ENCODE measurements at places on chromosomes 5 and 9.

GRCh38 chr5:12691330-12691729, 787.1 kb upstream of the CTNND2 start:
- DNase-seq: no peak

GRCh38 chr5:54756301-54756700, 229.1 kb downstream of the ESM1 start:
- no peak for DNase-seq

DNA sequence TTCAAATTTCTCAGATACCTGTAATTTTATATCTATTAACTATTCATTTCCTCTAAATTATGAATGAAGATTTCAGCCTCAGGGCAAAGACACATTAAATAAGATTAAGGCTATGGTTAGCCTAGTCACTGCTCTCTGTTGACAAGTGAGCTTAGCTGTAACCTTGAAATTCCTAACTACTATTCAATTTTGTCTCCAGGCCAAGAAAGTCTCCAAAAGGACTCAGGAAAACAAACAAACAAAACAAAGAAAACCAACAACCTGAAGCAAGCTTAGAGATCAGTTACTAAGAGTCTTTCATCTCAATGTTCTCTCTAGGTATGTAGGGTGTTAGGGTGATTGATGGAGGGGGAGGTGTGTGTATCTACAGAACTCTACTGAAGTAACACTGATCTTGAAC, 9.6 kb upstream of the CTNNAL1 start:
- DNase-seq: no peak

DNA sequence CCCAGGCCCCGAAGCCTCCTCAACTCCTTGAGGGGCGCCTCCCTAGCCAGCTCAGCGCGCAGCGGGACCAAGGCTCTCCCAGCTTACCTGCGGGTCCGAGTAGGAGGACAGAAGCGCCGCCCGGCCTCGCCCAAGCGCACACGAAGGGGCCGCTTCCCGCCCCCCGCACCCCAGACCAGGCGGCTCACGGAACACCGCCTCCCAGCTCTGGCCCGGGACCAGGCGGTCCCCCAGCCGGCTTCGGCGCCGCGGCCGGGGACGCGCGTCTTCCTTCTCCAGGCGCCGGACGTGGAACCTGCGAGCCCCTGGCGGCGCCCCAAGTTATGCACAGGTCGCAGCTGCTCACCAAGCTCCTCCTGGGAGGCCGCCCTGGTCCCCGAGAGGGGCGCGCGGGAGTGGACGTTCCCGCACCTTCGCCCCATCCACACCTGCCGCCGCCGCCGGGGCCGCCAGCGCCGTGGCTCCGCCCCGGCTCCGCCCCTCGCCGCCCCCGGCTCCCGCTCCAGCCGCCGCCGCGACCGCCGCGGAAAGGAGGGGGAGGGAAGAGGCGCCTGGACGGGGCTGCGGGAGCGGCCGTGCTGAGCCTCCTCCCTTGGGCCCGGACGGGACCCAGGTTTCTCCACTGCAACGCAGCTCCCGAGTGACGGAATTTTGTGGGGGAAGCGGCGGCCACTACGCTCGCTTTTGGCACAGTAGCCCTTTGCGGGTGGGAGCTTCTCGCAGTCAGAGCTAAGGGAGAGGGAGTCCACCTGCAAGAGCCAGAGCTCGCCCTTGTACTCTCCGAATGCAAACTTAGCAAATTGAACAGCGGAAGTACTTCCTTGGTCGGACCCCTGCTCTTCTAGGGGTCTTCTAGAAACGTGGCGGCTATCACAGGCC, 77.5 kb upstream of the IFNE start:
- DNase-seq: peak; percentile 2

GRCh38 chr5:160020964-160021363, 12.0 kb downstream of the TTC1 start:
- no peak for DNase-seq

DNA sequence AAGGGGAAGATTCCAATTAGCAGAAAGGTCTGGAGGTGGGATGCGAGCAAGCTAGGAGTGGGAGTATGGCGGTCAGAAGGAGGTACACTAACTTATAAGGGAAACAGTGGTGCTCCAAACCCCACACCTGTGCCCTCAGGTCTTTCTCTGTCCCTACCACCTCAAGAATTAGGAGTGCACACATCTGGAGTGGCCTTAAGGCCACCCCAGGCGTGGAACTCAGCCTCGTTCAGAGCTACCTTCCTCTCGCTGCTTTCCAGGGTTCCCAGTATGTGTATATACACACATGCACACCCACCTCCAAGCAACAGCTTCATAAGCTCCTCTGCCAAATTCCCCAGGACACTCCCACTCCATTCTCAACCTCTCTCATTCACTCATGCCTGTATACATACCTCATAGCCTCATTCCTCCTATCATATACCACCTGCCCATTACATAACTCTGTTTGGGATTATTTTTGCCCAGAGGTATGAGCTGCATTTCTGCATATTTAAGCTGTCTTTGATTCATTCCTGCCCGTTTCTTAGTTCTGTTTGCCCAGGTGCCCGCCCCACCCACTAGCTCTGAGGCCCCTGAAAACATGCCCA, 118.7 kb downstream of the PSD2 start:
- DNase-seq: no peak
